GM13977 (cell line): ENCODE measurements at places on chromosomes 1 and 21.

DNA sequence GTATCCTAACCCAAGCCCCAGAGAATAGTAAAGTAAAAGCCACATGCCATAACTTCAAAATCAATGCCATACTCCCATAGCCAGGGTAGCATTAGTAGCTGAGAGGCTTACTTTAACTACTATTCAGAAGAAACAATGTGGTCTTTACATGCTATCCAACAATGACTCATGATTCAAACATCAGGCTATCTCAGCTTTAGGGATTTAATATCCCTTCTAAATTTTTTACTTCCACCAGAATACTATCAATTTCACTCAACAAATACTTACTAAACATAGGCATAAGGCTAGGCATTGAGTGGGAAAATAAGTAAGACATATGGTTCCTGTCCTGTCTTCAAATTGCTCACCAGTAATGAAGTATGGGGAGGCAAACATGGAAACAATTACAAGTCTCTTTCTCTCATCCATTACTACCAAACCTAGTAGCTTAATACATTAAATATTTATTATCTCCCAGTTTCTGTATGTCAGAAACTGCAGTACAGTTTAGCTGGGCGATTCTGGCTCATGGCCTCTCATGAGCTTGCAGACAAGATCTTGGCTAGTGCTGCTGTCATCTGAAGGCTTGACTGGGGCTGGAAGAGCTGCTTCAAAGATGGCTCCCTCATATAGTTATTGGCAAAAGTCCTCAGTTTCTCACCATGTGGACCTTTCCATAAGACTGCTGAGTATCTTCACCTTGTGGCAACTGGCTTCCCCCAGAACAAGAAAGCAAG lies 30.7 kb downstream of the EVI5 start:
- DNase-seq, result no peak

GRCh38 chr1:221766210-221766609 lies 24.3 kb upstream of the DUSP10 start:
- no peak for DNase-seq

- no peak for DNase-seq
Measured at GRCh38 chr1:160032165-160032820, 503 bp upstream of the PIGM start.

DNA sequence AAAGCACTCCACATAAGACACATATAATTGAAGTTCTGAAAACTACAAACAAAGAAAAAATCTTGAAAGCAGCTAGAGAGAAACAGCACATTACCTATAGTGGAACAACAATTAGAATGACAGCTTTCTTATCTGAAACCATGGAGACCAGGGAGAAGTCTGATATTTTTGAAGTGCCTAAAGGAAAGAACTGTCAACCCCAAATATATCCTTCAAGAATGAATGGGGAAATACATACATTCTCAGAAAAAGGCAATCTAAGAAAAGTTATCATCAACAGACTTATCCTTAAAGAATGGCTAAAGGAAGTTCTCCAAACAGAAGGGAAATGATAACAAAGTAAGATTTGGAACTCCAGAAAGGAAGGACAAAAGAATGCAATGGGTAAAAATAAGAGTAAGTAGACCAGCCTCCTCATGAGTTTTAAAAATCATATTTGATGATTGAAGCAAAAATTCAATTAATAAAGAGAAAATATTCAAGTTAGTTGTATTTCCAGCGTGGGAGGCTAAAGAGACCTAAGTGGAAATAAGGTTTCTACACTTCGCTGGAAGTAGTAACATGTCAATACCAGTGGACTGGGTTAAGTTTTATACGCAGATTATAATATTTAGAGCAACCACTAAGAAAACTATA lies 170.8 kb upstream of the SAMSN1 start:
- no peak for DNase-seq

GRCh38 chr1:40755067-40755466 lies 28.5 kb upstream of the KCNQ4 start:
- no peak for DNase-seq

GRCh38 chr1:34188418-34188817 lies 11.7 kb downstream of the C1orf94 start:
- DNase-seq, result no peak

- no peak for DNase-seq
Measured at GRCh38 chr1:235652364-235652763, 2.8 kb upstream of the GNG4 start.

GRCh38 chr1:91764471-91765115 lies 121.4 kb downstream of the TGFBR3 start:
- no peak for DNase-seq

- DNase-seq, result no peak
Measured at GRCh38 chr1:232529747-232530146, 100.2 kb downstream of the SIPA1L2 start.

GRCh38 chr1:2427051-2427450 lies 14.7 kb upstream of the PEX10 start:
- no peak for DNase-seq

DNA sequence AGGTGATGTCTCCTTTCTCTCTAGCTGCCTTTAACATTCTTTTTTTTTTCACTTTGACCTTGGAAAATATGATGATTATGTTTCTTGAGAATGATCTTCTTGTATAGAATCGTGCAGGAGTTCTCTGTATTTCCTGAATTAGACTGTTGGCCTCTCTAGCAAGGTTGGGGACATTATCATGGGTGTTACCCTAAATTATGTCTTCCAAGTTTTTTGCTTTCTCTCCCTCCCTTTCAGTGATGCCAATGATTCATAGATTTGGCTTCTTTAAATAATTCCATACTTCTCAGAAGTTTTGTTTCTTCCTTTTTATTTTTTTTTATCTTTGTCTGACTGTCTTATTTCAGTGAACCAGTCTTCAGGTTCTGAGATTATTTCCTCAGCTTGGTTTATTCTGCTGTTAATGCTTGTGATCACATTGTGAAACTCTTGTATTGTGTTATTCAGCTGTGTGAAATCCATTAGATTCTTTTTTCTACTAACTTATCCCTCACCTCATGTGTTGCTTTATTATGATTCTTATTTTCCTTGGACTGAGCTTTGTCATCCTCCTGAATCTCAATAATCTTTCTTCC lies 268.4 kb upstream of the NRIP1 start:
- DNase-seq, result no peak

GRCh38 chr1:33056426-33056825 lies 19.7 kb upstream of the AK2 start:
- no peak for DNase-seq

DNA sequence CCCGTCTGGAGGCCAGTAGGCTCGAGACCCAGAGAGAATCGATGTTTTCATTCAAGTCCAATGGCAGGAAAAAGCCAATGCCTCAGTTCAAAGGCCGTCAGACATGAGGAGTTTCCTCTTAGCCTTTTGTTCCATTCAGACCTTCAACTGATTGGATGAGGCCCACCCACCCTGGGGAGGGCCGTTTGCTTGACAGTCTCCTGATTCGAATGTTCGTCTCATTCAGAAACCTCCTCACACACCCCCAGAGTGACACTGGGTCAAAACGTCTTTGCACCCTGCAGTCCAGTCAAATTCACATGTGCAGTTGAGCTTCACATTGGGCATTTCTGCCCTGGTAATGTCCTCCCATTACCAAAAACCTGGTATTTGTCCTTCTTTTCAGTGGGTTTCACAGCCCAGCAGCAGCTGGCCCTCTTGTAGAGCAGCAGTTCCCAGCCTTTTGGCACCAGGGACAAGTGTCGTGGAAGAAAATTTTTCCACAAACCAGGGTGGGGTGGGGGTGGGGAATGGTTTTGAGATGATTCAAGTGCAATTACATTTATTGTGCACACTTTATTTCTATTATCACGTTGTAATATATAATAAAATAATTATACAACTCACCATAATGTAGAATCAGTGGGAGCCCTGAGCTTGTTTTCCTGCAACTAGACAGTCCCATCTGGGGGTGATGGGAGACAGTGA lies 40.1 kb downstream of the RSPH1 start:
- DNase-seq, result no peak

DNA sequence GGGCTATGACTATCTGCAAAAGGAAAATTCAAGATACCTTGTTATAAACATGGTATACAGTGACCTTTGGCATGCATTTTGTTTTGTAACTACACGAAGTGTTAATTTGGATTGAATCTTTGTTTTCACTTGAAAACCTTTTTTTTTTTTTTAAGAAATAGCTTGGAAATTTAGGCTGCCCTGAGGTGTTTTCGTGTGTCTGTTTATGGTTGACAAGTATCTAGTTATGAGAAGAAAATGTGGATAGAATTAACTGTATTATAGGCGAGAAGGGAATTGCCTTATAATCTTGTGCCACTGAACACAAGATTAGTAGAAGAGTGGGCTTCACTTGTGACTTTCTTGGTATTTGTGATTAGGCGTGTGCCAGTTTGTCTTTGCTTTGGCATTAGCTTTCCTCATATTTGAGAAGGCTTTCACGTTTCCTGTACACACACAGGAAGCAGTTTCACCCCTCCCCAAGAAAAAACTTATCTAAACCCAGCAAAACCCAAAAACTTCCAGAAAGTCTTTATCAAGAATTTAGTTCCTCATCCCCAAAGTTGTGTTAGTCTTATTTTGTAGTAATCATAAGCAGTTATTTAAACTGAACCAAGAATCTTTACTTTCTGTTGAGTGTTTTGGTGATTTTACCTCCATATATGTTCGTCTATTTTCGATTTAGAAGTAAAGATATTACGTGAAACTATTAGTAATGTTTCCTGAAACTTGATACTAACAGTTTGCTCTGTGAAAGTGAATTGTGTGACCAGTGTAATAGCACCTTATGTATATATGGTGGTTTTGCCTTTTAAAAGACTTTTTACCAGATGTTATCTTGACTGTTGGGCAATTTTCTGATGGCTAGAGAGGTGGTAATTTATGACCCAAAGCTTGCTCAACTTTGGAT lies 3.8 kb downstream of the DYRK1A start:
- DNase-seq, result peak; percentile 44

GRCh38 chr1:221644663-221645258 lies 97.1 kb downstream of the DUSP10 start:
- no peak for DNase-seq

GRCh38 chr1:38872401-38873026 lies 634 bp downstream of the MYCBP start:
- peak; percentile 61 for DNase-seq

DNA sequence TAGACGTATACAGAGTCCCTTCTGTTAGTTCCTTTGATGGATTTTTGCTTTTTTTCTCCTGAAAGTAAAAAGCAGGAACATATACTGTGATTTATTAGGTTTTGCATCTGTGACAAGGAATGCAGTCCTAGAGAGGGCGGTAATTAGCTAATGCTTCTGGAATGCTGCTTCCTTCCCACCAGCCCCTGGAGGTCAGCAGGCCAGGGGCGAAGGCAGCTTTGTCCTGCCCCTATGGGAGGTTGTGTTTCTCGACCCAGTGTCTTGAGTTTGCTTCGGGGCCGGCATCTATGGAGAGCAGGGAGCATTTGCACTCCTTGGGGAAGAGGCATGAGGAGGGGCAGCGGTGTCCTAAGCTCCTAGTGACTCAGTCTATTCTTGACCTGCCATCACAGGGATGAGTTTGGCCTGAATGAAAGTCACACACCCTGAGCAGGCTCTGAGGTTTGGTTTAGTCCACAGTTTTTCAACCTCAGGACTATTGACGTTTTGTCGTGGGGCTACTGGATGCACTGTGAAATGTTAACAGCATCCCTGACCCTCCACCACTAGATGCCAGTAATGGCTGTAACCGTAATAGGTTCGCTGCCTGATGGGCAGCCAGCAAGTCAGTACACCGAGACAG lies 85.0 kb upstream of the KCNJ15 start:
- no peak for DNase-seq

- no peak for DNase-seq
Measured at GRCh38 chr1:42002220-42002619, 83.5 kb upstream of the HIVEP3 start.

GRCh38 chr1:92883297-92883696 lies 51.5 kb downstream of the RPL5 start:
- no peak for DNase-seq

- no peak for DNase-seq
Measured at GRCh38 chr1:168340781-168341482, 60.3 kb downstream of the TBX19 start.

- no peak for DNase-seq
Measured at GRCh38 chr1:198176179-198176578, 19.4 kb downstream of the NEK7 start.

GRCh38 chr1:53409695-53410094 lies 49.5 kb upstream of the DMRTB1 start:
- no peak for DNase-seq

DNA sequence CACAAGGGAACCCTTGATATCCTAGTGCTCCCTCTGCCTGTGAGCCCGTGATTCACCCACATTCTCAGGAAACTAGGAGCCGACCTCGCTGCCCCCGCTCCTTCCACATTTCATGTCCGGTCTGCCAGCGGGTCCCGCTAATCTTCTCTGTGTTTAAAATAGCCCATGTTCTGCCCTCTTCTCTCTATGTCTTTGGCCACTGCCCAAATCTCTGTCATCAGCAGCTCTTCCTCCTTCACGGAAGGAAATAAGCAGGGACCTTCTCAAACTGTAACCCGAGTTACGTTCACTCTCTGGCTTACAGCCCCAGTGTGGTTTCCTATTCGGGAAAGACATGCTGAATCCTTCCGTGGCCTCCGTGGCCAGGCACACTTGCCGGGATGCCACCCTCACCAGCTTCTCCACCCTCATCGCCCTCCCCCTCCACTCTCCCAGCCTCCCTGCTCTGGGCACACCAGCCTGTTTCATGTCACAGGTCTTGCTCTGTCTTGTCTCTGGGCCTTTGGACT lies 21.1 kb upstream of the UBXN10 start:
- no peak for DNase-seq

DNA sequence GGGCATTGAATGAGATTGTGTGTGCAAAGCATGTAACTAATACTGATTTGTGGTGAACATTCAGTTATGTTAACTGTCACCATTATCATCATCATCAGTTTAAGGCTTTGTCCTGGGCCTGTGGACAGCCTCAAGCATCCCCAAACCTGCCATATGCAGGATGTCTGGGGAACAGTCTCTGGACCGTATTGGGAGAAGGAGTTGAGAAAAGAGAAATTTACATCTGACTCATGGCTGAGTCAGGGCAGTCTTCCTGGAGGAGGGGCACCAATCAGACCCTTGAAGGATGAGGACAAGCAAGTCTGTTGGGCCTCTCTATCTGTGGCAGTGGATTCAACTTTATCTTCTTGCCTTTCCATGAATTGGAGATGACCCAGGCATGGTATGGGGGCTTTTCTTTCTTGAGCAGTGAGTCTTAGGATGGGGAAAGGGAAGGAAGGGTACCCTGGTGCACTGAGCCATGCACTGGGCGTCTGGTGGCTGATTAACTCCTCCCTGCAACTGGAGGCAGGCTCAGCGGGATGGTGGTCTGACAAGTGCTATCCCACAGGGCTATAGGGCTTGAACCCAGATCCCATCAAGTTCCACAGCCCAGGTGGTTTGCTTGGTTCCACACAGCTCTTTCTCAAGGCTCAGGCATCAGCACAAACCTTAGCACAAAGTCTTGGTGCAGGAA lies 2.9 kb downstream of the PADI3 start:
- no peak for DNase-seq

DNA sequence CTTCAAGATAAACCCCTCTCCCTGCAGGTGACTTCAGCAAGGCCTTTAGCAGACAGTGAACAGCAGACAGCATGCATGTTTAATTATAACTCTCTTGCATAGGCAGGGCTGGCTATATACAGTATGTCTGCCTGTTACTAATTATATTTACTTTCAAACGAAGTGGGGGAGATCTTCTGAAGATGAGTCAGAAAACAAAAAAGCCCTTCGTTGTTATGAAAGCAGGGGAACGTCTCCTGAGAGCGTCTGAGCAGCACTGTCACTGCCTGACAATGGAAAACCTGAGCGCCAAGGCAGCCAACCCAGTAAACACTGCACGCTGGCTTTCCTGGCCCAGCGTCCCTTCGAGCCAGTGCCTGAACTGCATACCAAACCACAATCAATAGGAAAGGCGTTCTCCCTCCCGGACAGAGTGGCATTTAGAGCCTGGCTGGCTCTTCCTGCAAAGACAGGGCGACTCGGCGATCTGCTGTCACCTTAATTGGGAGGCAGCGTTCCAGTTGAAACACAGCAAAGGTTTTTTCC lies 54.1 kb downstream of the TOMM20 start:
- peak; percentile 70 for DNase-seq
